CD4-positive, CD25-positive, alpha-beta regulatory T cell (primary cell): ENCODE measurements at places on chromosomes 3 and 15.
A peak's percentile ranks its signal among the peaks of the same experiment; 100 is the strongest.

DNA sequence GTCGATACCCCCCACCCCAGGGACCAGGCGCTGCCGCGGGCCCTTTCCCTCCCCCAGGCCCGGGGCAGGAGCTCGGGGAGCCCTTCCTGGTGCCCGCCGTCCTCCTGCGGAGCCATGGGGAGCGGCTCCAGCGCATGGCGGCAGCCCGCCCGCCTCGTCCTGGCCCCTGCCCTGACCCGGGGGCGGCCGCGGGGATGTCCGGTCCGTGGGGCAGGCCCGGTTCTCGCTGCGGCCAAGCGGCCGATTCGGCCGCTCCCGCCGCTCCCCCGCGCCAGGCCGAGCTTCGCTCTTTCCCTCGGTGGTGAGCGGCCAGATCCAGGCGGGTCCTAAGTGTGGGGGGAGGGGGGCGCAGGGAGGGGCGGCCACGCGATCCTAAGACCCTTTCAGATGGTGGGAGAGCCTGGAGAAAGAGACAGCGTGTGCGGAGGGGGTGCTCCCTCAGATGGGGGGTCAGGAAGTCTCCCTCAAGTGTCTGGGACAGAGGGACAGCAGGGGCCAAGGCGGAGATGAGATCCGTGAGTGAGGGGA is 1.3 kb downstream of the NEIL1 start:
- no peak for DNase-seq
- H3K36me3 ChIP-seq: no peaks in the 10 kb centered on the region
- H3K4me3 ChIP-seq: no peak overlapping the region
- H3K27ac ChIP-seq: peak overlapping the region; percentile 60

DNA sequence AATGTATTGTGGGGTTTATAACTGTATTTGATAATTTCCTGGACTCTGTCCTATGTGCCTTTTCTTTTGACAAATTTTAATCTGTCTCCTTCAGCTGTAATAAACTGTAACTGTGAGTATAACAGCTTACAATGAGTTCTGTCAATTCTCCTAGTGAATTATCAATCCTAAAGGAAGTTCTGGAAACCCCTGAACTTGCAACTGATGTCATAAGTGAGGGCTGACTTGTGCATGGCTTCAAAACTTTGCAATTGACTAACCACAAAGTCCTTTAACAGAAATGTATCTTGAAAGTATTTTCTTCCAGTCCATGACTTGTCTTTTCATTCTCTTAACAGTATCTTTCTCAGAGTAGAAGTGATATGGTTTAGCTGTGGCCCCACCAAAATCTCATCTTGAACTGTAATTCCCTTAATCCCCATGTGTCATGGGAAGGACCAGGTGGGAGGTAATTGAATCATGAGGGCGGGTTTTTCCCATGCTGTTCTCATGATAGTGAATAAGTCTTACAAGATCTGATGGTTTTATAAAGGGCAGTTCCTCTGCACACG is 108.3 kb downstream of the TFDP2 start:
- H3K4me3 ChIP-seq: no peak overlapping the region
- no peaks in the 10 kb centered on the region for H3K36me3 ChIP-seq
- no peak overlapping the region for H3K27ac ChIP-seq
- H3K27me3 ChIP-seq: no peaks in the 10 kb centered on the region
- no peak for DNase-seq
- no peaks in the 10 kb centered on the region for H3K4me1 ChIP-seq

DNA sequence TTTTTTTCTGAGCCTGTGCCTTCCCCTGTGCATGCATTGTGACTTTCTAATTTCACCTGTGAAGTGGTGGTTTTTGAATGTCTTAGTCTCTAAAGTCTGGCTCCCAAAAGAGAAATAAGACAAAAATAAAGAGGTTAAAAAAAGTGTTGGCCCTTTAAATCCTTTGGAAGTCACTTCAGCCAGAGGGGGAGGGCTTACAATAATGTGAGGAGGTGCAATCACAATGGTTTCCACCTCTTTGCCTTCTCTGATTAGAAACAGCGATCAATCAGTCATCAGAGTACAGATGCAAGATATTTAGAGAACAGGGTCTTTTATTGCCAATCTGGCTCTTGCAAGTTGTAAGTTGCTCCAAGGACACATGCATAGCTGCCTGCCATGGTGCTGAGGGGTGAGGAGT is 64.1 kb upstream of the GCSAM start:
- H3K4me3 ChIP-seq: no peak overlapping the region
- H3K4me1 ChIP-seq: no peaks in the 10 kb centered on the region
- no peak overlapping the region for H3K27ac ChIP-seq
- peaks cover 2% of the 10 kb centered on the region for H3K27me3 ChIP-seq
- DNase-seq: no peak

DNA sequence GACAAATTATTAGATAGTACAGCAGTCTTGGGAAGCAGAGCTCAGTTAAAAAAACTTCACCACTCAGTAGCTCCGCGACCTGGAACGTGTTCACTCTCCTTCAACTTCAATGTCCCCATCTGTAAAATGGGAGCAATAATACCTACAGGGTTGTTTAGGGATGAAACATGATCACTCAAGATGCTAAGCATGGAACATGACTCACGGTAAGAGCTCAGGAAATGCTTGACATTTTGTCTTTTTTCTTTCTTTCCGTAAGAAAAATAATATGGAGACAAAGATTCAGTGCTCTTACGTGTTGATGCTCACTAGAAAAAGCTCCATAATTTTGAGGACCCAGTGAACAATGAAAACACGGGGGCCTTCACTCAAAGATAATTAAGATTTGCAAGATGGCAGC is 606.7 kb upstream of the MDFIC2 start:
- no peak overlapping the region for H3K4me3 ChIP-seq
- H3K27me3 ChIP-seq: peaks cover 5% of the 10 kb centered on the region
- H3K27ac ChIP-seq: no peak overlapping the region
- no peaks in the 10 kb centered on the region for H3K4me1 ChIP-seq

GRCh38 chr3:152256851-152257562 is 11.7 kb upstream of the MBNL1 start:
- peaks cover 4% of the 10 kb centered on the region for H3K36me3 ChIP-seq
- H3K4me1 ChIP-seq: peaks cover 88% of the 10 kb centered on the region
- H3K27me3 ChIP-seq: no peaks in the 10 kb centered on the region
- DNase-seq: no peak
- peak overlapping the region; percentile 79 for H3K4me3 ChIP-seq

DNA sequence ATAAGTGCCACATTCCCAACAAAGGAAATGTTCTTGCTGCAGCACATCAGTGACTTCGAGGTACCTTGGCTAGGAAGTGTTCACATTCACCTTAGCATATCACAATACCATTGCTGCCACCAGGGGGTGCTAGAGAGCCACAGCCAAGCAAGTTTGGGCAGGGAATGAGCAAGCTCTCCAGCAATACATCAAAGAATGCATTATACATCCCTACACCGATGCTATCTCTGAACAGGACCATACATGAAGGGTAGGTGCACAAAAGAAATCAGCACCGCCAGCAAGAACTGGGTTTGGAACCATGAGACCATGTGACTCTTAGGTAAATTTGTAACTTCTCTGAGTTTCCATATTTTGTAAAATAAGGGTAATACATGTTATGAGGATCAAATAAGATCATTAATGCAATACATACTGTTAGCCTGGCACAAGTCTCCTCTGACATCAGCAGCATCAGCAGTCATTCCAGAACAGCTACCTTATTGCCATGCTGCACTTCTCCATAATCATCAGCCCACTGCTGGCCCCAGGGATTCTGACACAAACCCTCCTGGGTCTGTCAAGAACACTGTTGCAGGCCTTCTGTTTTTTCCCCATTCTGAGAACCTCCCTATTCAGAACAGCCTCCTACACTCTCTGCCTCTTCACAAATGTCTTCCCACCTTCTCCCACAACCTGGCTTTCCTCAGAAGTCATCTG is 37.5 kb downstream of the RYK start:
- no peaks in the 10 kb centered on the region for H3K4me1 ChIP-seq
- H3K27ac ChIP-seq: no peak overlapping the region
- peak; percentile 79 for DNase-seq
- no peaks in the 10 kb centered on the region for H3K27me3 ChIP-seq
- peaks cover 22% of the 10 kb centered on the region for H3K36me3 ChIP-seq
- H3K4me3 ChIP-seq: no peak overlapping the region
